H9 (cell line): ENCODE measurements at places on chromosomes 1 and 21.

DNA sequence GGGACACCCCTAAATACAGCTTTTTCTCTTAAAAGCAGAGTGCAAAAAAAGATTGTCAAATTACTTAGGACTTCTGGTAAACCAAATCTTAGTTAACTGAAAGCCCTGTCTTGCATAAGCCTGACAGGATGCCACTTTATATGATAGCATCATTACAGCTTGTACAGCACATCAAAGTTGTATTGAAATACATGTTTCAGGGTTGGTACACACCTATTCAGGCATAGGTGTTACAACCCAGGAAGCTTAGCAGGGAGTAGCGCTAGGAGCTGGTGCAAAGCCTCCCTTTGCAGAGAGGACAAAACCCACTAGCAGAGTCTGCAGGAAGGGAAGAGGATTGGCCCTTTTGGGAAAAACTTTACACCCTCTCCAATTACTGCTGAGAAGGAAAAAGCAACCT is 258.9 kb upstream of the SGIP1 start:
- DNase-seq = no peak

DNA sequence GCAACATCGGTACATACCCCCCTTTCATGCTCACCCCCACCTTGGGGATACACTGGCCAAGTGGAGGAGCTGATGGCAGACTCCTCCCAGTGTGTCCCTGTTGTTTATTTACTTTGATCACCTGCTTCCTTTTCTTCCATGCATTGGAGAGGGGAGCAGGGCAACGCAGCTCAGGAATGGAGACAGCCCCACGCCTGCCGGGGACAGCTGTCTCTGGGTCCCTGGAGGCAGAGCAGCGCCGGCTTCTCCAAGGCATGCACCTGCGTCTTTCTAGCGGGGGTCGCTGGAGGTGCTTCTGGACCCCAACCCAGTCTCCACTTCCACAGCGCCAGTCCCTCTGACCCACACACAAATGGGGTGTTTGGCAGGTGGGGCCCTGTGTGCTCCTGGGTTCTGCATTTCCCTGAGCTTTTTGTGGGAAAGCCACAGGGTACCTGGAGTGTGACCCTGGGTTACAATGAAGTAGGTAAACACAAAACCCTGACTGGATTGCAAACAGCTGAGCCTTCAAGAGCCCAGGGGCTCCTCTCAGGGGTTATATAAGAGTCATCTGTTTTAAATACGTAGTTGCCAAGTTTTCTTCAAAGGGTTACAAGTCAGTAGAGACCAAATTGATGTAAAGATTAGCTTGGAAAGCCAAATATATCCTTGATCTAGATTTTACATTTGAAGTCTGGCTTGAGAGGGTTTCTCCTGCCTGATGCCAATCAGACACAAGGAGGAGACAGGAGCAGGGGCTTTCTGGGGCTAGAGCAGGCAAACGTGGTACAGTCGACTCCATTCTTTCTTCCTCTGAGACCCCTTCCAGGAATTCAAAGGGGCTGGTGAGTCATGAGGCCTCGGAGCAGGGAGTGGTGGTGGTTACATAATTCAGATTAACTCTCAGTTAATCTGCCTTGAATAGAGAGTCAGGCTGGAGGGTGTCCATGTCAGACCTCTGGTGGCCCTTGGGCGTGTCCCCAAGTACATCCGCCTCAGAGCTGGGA is 4.5 kb downstream of the AJAP1 start:
- no peak for DNase-seq

DNA sequence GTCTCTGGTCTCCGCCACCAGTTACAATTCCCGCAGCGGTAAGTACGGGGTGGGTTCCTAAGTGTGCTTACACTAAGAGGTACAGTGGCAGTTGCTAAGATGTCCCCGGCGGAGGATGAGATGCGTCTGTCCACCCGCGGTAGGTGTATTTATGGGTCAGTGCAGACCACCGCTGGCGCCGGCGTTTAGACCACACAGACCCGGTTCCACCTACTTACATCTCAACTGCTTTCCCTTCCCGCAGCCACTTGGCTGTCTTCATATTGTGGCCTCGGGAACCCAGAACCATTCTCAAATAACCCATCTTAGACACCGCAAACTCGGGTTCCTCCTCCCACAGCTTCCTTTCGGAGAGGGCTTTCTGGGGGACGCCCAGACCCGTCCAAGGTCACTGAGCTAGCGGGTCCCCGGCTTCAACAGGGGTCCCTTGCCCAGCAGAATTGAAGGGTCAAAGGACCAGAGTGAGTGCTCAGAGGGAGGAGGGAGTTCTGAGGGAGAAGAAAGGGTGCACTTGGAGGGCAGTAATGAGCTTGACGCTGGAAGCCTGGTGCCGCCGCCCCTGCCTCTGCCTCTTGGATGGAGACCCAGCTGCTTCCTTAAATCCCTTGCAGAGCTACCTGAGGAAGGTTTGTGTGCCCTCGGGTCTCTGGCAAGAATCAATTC is 8.6 kb downstream of the NR5A2 start:
- peak; percentile 66 for DNase-seq

GRCh38 chr1:74830766-74831165 is 97.8 kb downstream of the TYW3 start:
- DNase-seq = no peak

GRCh38 chr1:6464514-6464836 is 1.5 kb downstream of the TNFRSF25 start:
- DNase-seq = no peak

GRCh38 chr1:186026946-186027345 is 292.8 kb downstream of the HMCN1 start:
- DNase-seq = no peak

- no peak for DNase-seq
Measured at GRCh38 chr1:47559944-47560695, 122.3 kb downstream of the FOXD2 start.

DNA sequence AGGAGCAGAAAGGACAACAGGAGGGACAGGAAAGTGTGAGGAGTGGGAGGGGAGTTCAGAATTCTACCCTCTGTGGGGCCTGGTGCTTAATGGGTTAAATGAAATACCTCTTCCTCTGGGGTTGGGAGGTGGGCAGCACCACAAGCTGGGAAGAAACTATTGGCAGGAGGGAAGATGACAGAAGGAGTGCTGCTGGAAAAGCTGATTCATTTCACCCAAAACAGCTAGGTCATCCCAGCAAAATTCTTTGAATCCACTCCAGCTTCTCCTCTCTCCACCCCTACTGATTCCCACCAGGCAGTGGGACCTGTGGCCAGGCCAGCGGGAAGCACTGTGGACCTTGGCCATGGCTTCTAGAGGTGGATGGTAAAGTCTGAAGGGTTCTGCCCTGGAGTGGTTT is 12.8 kb downstream of the BCAN start:
- no peak for DNase-seq

DNA sequence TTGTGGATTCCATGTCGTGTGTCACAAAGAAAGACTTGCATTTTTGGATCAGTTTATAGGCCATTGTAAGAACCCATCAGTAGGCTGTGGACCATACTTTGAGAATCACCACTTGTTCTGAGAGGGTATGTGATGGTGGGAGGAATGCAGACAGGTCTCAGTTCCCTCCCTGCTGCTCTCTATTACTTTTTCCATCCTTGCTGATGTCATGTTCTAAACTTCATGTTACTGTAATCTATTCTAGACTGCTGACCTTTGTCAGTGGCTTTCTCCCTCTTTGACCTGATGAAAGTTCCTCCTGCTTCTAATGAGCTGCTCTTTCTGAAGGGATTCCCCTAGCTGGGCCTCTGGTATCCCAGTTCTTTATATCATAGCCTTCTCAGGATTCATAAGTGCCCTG is 46.1 kb downstream of the ST3GAL3 start:
- DNase-seq = no peak

DNA sequence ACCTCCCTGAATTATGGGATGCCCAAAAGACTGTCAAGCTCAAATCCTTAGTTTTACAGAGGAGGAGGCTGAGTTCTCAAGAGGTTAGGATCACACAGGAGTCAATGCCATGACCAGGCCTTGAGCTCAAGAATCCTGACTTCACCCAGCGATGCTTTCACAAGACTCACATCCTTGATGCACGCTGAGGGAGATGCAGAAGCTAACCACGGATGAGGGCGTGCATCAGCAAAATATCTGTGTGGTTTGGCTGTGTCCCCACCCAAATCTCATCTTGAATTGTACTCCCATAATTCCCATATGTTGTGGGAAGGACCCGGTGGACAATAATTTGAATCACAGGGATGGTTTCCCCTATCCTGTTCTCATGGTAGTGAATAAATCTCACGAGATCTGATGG is 133.2 kb downstream of the KCNJ6 start:
- no peak for DNase-seq

- no peak for DNase-seq
Measured at GRCh38 chr1:222331340-222331739, 216.6 kb downstream of the HHIPL2 start.

DNA sequence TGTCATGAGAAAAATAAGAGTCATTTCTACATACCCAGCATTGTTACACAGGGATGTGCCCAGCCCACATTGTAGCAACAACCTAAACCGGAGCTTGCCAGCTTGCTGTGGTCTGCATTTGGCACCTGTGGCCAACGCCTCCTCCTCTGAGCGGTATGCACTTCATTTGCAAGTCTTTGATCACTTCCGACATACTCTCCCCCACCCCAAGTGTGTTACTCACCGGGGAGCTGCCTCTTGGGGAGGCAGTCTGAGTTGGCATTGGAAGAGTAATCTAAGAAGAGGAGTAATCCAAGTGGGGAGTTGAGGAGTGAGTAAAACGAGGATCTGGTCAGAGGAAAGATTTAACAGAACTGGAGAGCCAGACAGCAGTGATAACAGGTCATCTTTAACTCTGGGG is 3.8 kb downstream of the BCL9 start:
- DNase-seq = peak; percentile 66

GRCh38 chr1:42873670-42874069 is 27.3 kb downstream of the ZNF691 start:
- no peak for DNase-seq

GRCh38 chr1:20280906-20281305 is 9.8 kb upstream of the VWA5B1 start:
- no peak for DNase-seq

GRCh38 chr1:39213511-39214002 is 9.1 kb downstream of the MACF1 start:
- no peak for DNase-seq

DNA sequence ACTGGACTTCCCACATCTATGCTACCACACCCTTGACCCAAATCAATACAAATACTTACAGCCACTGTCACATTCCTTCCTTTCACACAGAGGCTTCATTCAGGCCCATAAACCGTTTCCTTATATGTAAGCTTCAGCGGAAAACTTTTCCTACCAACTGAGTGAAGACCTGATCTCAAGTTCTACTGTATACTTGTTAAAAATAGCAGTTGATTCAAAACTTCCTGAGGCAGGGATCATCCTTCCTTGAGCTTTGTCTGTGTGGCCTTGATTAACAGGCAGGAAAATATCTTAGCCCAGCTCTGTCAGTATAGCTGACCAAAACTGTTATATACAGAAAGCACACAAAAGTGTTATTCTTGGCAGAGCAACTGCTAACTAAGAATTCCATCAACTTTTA is 42.7 kb downstream of the DENND2C start:
- DNase-seq = no peak

- DNase-seq = no peak
Measured at GRCh38 chr1:220290140-220290761, 18.0 kb upstream of the RAB3GAP2 start.

DNA sequence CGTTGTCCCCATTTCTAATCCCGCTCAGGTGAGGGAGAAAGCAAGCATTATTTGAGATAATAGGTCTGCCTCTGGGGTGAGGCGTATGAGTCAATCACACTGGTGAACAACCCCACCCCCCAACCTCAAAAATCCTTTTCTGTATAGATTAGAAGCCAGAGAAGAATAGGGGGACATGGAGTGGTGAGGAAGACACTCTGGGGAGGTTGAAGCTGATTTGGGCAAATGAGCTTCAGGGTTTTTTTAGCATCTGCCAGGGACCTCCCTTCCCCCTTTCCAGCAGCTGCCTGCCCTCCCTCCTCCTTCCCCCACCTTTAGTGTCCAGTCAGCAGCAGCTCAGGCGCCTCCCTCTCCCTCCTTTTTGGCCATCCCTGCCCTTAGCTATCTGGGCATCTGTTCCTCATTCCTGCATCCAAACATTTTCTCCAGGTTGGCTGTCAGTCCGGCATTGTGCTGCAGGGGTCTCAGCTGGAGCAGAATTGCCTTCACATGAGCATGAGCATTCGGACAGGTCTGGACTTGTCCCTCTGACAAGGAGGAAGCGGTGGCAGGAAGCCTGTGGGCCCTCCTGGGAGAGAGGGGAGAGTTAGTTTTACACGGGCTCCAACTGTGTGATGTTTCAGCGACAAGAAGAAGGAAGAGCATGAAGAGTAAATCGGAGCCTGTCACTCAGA is 30.8 kb upstream of the PTGFRN start:
- DNase-seq = peak; percentile 79

DNA sequence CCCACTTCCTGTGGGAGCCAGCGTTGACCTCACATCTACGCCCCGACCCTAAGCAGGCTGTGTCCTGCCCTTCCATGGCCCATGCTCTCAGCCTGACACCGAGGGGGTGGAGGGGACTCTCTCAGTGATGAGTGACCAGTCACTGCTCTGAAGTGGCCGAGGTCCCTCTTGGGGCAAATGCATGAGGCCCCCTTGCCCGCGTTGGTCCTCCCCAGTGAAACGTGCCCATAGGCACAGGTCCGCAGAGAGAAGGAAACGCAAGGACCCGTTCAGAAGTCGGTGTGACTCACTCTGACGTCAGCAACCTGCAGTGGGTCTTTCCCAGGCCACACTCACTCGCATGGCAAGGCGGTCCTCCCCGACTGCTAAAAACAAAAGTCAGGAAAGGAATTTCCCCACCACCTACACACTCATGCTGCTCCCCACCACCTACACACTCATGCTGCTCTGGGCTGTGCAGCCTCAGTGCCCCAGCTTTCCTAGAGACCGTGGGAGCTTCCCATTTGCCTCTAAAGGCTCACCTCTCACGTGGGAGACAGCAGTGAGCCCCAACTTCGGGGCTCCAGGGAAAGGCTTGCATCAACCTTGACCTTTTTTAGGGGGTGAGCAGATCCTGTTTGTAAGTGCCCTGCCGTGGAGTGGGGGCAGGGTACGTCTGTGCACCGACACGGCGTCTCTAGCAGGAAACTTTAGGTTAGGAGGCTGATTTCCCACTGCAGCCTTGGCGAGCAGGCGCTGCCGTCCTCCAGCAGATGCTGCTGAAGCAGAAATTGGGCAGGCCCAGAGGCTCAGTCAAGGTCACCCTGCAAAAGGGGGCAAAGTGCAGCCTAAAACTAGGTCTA is 11.4 kb downstream of the UBASH3A start:
- no peak for DNase-seq

- no peak for DNase-seq
Measured at GRCh38 chr1:9892563-9893528, 17.2 kb downstream of the CTNNBIP1 start.

- no peak for DNase-seq
Measured at GRCh38 chr1:164141797-164142196, 417.2 kb upstream of the PBX1 start.

- DNase-seq = no peak
Measured at GRCh38 chr1:45403298-45403697, 63.1 kb upstream of the MUTYH start.

- DNase-seq = no peak
Measured at GRCh38 chr1:30505853-30506252, 217.5 kb downstream of the MATN1 start.
